Immature natural killer cell (primary cell): ENCODE measurements at places on chromosomes 1 and 21. TPM values are rescaled to one million over a fixed set of nuclear protein-coding genes. Genes with fewer than 3 reads are reported as not detected.

Gene CD164L2
- not detected for polyA plus RNA-seq

DNA sequence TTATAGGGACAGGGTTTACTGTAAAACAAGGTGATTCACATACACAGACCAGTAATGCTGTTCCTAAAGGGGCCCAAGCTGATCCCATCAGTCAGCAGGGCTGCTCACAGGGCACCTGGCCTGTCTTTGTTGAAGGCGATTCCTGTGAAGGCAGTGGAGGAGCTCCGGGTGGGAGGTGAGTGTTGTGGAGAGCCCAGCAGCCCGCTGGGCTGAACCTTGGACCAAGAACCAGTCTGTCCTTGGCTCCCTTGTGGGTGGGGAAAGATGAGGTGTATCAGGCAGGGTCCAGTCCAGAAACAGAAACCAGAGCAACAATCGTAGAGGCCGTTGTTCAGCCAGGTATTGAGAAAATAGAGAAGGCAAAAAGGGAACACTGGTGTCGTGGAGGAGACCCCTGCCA, 12.5 kb downstream of the PDXK start:
- DNase-seq, result no peak

Gene C8A
- not detected for polyA plus RNA-seq

DNA sequence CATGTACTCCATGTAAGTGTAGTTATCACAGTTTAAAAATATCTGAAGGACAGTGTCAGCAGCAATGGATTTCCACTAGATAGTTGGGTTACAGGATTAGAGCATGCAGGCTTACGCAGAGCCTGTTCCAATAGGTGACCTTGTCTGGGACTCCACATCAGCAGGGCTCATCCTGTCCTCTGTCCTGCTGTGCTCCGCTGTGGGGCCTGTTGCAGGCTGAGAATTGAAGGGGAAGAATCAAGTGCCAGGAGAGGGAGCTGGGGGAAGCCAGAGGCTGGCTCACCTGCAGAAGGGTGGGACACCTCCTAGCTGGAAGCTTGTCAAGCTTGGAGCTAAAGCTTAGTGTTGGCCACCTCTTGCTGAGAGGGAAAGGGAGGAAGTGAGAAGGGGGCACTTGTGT, 62.8 kb downstream of the XCL2 start:
- no peak for DNase-seq

Gene OR2T35
- polyA plus RNA-seq, result not detected

Gene PIGC
- 83.4 TPM for polyA plus RNA-seq

Gene GNG12
- polyA plus RNA-seq, result 0.06 TPM

GRCh38 chr1:53557369-53557768, 98.2 kb downstream of the DMRTB1 start:
- no peak for DNase-seq

DNA sequence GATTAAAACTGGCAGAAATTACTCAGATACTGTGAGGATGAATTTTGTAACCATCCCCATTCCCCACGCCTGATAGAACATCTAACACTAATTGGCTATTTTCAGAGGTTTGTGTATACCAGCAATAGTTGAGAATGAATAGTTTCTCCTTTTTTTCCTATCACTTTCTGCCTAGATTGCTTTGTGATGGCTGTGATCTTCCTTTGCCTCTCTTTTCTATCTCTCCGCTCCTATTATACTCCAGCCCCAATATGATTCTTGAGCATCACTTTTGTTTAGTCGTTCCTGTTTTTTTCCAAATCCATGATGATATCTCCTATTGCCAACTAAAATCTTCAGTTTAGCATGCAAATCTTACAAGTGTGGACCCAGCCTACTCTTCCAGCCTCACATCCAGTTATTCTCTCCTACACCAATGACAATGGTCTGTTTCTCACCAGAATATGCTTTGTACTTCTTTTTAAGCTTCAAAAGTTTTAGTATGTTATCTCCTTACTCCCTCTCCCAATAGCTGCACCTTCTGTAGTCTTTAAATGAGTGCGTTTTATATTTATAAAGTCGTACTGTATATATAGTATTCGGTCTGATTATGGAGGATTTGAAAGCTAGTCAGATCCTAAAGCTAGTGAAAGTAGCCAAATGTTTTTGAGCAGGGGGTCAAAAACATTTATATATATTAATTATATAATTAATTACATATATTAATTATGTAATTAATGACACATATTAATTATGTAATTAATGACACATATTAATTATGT, 25.2 kb downstream of the MAGI3 start:
- no peak for DNase-seq

- peak; percentile 67 for DNase-seq
These were observed 160.1 kb downstream of the FASLG start for GRCh38 chr1:172818841-172819527.

Gene PDC
- not detected for polyA plus RNA-seq

Gene PDE4DIP
- 13.4 TPM for polyA plus RNA-seq

DNA sequence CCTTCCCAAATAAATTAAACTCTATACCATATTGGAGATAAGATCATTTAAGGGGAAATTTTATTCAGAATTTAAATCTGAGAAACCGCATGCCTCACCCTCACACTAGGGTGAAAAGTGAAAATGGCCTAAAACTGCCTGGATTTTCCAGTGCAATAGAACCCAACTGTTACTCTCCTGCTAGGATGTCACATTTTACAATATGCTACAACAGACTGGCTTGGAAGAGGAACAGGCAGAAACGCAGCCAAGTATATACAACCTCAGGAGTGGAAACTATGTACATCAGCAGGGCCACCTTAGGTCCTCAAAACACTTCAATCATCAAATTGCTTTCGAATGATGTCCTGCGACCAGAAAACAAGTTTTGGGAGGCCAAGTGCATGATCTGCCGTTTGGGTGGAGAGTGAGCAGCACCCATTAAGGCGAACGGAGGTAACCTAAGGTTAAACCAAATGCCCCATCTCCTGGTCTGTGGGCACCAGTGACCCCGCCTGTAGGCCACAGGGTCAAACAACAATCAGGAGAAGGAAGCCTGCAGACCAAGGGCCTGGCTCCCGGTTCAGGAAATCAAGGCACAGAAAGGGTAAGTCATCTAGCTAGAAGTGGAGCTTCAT, 4.9 kb downstream of the RCAN1 start:
- DNase-seq, result no peak

DNA sequence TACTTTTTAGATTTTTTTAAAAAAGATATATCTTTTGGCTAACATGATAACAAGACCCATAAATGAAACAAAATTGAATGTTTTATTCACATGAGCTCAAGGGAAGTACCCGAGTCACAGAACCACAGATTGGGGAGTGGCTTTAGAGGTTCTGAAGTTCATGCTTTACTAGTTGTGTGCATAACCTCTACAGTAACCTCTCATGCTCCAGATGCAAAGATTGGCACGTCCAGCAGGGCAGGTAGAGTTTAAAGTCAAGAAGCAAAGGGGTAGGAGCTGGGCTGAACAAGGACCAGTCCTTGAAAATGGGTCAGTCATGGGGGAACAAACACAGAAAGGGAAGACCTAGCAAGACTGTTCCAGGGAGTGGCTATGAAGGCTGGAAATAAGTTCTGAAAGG, 109.6 kb downstream of the RNF220 start:
- no peak for DNase-seq

DNA sequence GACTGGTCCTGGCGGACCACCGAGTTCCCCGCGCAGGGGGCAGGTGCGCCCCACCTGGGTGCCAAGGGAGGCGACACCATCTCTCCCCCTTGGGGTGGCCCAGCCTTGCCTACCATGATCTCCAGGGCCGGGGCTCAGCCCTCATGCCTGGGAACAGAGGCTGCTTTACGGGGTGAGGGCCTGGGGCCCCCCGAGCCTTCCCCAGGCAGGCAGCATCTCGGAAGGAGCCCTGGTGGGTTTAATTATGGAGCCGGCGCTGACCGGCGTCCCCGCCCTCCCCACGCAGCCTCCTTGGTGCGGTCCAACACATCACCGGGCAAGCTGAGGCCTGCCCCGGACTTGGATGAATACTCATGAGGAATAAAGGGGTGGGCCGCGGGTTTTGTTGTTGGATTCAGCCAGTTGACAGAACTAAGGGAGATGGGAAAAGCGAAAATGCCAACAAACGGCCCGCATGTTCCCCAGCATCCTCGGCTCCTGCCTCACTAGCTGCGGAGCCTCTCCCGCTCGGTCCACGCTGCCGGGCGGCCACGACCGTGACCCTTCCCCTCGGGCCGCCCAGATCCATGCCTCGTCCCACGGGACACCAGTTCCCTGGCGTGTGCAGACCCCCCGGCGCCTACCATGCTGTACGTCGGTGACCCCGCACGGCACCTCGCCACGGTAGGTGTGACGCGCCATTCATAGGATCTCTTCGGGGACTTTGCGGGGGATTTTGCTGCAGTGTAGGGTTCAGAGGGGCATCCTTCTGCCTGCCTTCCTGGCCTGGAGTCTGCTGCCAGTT, 38.2 kb downstream of the TP73 start:
- DNase-seq, result no peak

Gene SEMA4A
- 12.4 TPM for polyA plus RNA-seq

- DNase-seq, result no peak
These were observed 1.5 kb upstream of the C2CD4D start for GRCh38 chr1:151841141-151841540.

Gene ANXA9
- polyA plus RNA-seq, result not detected

DNA sequence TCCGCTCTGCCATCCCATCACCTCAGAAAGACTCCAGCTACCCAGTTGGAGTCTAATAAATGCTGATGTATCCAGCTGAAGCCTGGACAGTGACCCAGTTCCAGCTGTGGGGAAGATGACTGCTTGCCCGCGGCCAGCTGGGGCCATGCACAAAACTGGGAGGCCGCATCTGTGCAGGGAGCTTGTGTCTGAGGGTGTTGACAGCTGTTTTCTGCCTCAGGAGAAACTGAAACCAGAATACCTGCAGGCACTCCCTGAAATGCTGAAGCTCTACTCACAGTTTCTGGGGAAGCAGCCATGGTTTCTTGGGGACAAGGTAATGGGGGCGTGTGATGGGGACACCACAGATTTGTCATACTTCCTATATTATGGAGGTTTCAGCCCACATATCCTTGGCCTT, 3.2 kb downstream of the GSTM2 start:
- no peak for DNase-seq

Gene SGIP1
- polyA plus RNA-seq, result not detected

DNA sequence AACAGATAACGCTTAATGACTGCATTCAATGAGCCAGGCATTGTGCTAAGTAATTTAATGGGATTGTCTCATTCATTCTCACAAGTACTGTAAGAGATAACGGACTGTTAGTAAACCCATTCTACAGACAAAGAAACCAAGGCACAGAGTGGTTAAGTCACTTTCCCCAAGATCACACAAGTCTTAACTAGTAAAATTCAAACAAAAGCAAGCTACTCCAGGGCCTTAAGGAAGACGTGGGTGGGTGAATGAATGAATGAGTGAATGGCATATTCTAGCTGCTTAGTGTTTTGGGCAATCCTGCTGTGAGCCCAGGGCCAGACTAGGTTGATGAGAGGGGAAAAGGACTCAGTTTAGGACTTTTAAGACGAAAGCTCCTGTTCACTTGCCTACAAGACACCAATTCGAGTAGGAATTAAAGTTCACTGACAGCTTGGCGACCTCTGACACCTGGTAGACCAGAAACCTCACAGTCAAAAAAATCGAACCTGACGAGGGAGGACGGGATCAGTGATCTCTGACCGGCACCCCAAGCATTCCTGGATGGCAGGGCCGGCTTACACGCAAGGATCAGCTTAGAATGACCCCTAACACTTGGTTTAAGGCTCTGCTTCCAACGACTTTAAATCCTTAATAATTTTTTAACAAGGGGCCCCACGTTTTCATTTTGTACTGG, 557 bp downstream of the EMC1 start:
- no peak for DNase-seq

DNA sequence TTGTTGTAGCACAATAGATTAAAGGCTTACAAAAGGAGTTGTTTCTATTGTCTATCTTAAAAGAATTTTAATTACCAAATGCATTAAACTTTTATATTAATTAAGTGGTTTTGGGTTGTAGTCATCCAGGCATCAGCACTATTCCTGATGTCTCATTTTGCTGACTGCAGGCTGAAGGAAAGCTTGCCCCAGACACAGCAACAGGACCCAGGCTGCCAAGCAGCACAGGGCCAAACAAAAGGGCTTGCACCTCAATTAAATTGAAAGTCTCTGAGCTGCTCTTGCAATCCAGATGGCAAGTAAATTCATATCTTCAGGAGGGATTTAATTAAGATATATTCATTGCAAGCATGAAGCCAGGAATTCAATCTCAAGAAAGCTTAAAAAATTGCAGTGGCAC, 80.7 kb upstream of the CHODL start:
- no peak for DNase-seq

- no peak for DNase-seq
These were observed 4.6 kb downstream of the SMIM1 start for GRCh38 chr1:3777078-3777547.

DNA sequence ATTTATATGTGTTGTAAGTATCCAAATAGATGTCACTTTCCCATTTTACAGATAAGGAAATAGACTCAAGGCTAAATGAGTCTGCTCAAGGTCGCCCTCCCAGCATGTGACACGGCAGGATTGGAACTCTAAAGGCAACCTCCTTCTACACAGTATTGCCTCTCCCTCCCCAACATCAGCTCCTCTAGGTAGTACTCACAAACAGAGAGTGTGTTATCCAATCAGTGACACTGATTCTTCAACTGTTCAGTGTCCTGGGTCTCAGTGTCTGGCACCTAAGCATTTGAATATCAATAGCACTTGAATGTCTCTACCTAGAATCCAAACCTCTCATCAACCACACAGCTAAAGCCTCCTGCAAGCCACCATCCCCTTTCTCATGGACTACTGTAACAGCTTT, 87.1 kb downstream of the DAB1 start:
- no peak for DNase-seq

DNA sequence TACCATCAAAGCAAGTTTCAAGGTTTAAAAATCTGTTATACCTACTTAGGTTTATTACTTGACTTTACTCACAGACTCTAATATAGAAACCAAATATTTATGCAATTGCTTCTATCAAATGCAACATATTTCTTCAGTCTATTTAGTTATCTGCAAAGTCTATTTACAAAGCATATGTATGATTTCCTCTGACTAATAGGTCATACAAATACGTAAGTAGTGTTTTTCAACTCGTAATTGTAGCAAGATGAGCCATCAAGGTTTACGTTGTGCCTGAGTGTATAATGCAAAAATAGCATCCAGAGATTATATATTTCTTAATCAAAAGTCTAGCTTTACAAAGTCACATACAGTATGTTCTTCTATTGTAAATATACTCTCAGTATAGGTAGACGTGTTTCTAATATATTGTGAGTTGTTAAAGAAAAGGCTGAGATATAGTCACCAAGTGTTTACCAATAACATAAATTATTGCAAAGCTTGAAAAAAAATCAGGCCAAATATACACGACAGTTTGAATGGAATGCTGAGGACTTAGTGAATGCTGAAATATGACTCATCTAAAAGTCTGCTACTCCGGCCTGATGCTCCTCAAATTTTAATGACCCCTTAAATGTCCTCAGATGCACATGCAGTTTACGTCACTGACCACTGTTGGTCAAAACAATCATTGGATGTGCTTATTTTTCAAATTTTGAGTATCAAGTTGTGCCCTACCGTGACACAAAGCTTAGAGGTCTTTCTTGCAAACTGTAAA, 48.4 kb downstream of the ADAMTS5 start:
- no peak for DNase-seq

Gene FMO5
- polyA plus RNA-seq, result 1.7 TPM

- DNase-seq, result peak; percentile 98
These were observed at the start of gene GADD45A for GRCh38 chr1:67685067-67685557. GADD45A (plus strand) TSS chr1:67685201; CDS start chr1:67685495, 294 bp downstream.

Gene FCRL3
- 119 TPM for polyA plus RNA-seq
